ENCODE measurements at places on chromosomes 5 and 9.

GRCh38 chr5:78758169-78758839 is 109.7 kb upstream of the LHFPL2 start:
- H3K4me1 ChIP-seq, result peaks cover 19% of the 10 kb centered on the region
- H3K27ac ChIP-seq, result no peak overlapping the region
- H3K27me3 ChIP-seq, result peaks cover 16% of the 10 kb centered on the region
- H3K36me3 ChIP-seq, result no peaks in the 10 kb centered on the region

DNA sequence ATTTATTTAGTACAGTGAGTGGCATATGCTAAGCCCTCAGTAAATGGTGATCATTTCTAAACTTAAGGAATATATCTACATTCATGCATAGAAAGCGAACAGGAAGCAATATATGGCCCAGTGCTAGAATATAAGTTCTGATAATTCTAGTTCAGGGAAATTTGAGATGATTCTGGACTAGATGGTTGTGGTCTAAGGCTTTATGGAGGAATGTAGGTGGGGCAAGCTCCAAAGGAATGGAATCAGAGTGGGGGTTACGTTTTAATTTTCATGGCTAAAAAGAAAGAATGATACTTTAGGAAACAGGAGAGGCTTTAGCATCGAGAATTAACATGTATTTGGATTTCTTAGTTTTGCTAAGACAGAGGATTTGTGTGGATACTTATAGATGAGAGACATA is 56.1 kb downstream of the MTREX start:
- H3K4me1 ChIP-seq, result peaks cover 23% of the 10 kb centered on the region
- H3K36me3 ChIP-seq, result peaks cover 23% of the 10 kb centered on the region
- peak overlapping the region; percentile 42 for H3K4me3 ChIP-seq
- peak overlapping the region; percentile 32 for H3K27ac ChIP-seq

DNA sequence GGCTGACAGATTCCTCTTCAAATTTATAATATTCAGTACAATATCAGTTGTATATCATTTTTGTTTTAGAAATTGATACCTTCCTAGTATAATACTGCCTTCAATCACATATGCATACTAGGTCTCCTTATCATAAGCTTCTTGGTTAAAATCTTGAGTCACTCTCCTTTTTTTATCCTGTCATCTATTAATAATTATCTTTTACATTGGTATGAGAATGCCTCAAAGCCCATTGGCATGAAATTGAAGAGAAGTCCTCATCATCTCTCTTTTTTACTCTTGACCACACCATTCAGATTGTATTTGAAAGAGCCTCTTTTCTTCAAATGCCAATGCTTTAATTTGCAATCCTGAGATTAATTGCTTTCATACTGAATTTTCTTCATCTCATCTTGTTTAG is 810.3 kb downstream of the BRINP1 start:
- no peak overlapping the region for H3K4me3 ChIP-seq
- DNase-seq, result no peak
- H3K27ac ChIP-seq, result no peak overlapping the region
- no peaks in the 10 kb centered on the region for H3K27me3 ChIP-seq
- no peaks in the 10 kb centered on the region for H3K36me3 ChIP-seq
- no peaks in the 10 kb centered on the region for H3K4me1 ChIP-seq

- DNase-seq, result no peak
- H3K36me3 ChIP-seq, result peaks cover 26% of the 10 kb centered on the region
- no peaks in the 10 kb centered on the region for H3K27me3 ChIP-seq
- peaks cover 60% of the 10 kb centered on the region for H3K4me1 ChIP-seq
- peak overlapping the region; percentile 58 for H3K4me3 ChIP-seq
These were observed 8.9 kb downstream of the B4GALT1 start for GRCh38 chr9:33157960-33158842.

- H3K36me3 ChIP-seq, result no peaks in the 10 kb centered on the region
- DNase-seq, result no peak
- H3K4me1 ChIP-seq, result no peaks in the 10 kb centered on the region
- no peak overlapping the region for H3K4me3 ChIP-seq
These were observed 97.0 kb upstream of the TARS1 start for GRCh38 chr5:33343676-33344327.

GRCh38 chr5:145811834-145812625 is 23.1 kb downstream of the PRELID2 start:
- no peak overlapping the region for H3K27ac ChIP-seq
- H3K27me3 ChIP-seq, result no peaks in the 10 kb centered on the region
- no peaks in the 10 kb centered on the region for H3K36me3 ChIP-seq
- no peaks in the 10 kb centered on the region for H3K4me1 ChIP-seq
- H3K4me3 ChIP-seq, result no peak overlapping the region

DNA sequence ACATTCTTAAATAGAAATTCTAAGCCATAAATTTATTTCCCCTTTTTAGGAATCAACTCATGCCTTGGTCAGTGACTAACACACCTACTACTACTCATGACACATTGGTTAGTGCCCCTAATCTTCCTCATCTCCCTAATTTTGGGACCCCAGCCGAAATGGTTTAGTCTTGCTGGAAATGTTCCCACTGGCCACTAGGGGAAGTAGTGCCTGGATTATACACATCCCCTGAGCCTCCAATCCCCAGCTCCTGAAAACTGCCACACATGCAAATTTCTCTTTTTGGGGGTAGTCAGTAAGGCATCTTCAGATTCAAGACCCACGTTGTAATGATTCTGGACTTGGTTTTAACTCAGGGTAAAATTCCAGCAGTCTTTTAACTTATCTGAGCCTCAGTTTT is 79.8 kb downstream of the HSD17B3 start:
- H3K4me1 ChIP-seq, result no peaks in the 10 kb centered on the region
- no peaks in the 10 kb centered on the region for H3K27me3 ChIP-seq
- H3K4me3 ChIP-seq, result no peak overlapping the region
- H3K36me3 ChIP-seq, result no peaks in the 10 kb centered on the region
- no peak overlapping the region for H3K27ac ChIP-seq

DNA sequence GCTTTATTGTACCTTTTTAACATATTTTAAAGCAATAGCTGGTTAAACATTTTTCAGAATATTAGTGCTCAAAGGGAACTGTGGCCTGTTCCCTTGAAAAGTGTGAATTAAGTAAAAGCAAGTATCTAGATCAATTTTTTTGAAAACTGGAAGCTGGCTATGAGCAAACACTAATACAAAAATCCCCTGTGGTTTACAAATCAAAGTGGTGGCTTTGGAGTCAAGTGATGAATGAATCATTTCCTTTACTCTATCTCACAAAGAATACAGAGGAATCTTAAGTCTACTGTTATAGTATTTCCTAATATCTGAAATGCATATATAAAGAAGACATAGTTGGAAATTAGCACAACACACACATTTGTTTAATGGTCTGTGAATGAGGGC is 212.4 kb upstream of the C9orf72 start:
- H3K27me3 ChIP-seq, result no peaks in the 10 kb centered on the region
- H3K27ac ChIP-seq, result peak overlapping the region; percentile 11
- H3K4me1 ChIP-seq, result peaks cover 18% of the 10 kb centered on the region
- H3K36me3 ChIP-seq, result no peaks in the 10 kb centered on the region

GRCh38 chr5:180688330-180689070 is 39.1 kb upstream of the FLT4 start:
- peaks cover 10% of the 10 kb centered on the region for H3K4me1 ChIP-seq
- no peak for DNase-seq
- no peaks in the 10 kb centered on the region for H3K36me3 ChIP-seq
- peaks cover 86% of the 10 kb centered on the region for H3K27me3 ChIP-seq
- no peak overlapping the region for H3K27ac ChIP-seq

DNA sequence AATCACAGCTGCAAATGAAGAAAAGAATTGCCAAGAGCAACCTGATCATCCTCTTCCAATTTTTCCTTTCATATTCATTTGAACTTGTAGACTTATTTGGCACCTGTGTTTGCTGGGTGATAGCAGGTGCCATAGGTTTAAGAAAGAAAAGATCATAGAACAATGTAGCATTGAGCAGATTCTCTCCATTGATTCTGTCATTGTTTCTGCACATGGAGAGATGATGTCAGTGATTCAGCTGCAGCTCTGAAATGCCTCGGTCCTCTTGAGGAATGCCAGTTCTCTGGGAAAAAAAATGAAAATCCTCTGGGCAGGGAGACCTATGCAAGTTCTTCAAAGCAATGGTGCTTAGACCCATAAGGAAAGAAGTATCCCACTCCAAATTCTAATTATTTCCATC is 418.1 kb upstream of the KLF4 start:
- no peaks in the 10 kb centered on the region for H3K36me3 ChIP-seq
- no peaks in the 10 kb centered on the region for H3K27me3 ChIP-seq
- no peak overlapping the region for H3K27ac ChIP-seq
- no peaks in the 10 kb centered on the region for H3K4me1 ChIP-seq
- H3K4me3 ChIP-seq, result no peak overlapping the region
- no peak for DNase-seq

DNA sequence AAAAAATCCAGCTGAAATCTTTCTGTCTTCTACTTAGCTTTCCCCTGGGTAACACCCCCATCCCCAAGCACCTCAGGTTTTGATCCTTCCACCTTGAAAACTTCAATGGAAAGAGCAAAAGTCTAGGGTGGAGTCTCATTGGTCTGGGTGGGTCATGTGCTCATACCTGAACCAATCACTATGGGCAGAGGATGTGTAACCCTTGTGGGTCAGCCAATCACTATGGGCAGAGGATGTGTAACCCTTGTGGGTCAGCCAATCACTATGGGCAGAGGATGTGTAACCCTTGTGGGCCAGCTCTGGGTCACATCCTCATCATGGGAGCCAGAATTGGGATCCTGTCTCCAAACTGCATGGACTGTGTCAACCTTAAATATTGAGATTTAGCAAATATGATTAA is 18.5 kb downstream of the NAIF1 start:
- peaks cover 21% of the 10 kb centered on the region for H3K36me3 ChIP-seq
- no peak overlapping the region for H3K4me3 ChIP-seq
- no peaks in the 10 kb centered on the region for H3K27me3 ChIP-seq
- no peak overlapping the region for H3K27ac ChIP-seq
- DNase-seq, result no peak
- H3K4me1 ChIP-seq, result peaks cover 14% of the 10 kb centered on the region

DNA sequence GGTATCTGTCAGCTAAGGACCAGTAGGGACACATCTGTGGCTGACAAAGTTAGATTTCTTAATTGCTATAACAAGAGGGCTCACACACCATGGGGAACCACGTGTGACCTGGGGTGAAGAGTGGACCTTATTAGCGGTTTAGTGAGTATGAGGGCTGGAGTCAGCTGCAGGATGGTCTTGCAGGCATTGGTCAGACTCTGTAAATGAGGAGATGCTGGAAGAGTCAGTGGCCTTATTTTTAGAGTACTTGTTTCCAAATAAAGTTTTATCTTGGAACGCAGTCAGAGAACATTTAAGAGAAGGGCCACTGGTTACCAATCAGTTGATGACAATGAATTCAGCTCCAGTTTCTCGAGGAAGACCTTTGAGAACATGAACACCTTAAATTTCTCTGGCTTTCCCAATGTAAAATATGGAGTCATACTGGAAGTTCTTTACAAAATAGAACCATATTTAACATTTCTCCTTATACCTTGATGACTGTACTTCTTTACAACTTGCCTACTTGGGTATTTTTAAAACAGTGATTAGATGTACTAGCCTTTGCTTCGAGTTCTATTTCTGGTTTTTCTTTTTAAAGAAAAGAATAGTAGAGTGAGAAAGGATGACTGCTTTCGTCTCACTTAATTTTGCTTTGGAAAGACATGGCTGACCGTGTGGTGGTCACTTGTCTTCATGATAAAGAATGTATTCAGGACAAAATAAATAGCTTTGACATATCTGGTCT is 185.9 kb upstream of the S1PR3 start:
- H3K27ac ChIP-seq, result no peak overlapping the region
- no peak overlapping the region for H3K4me3 ChIP-seq

GRCh38 chr9:79880626-79881025 is 308.9 kb downstream of the TLE4 start:
- H3K27ac ChIP-seq, result no peak overlapping the region
- H3K4me3 ChIP-seq, result no peak overlapping the region
- no peaks in the 10 kb centered on the region for H3K4me1 ChIP-seq
- H3K27me3 ChIP-seq, result peaks cover 12% of the 10 kb centered on the region

DNA sequence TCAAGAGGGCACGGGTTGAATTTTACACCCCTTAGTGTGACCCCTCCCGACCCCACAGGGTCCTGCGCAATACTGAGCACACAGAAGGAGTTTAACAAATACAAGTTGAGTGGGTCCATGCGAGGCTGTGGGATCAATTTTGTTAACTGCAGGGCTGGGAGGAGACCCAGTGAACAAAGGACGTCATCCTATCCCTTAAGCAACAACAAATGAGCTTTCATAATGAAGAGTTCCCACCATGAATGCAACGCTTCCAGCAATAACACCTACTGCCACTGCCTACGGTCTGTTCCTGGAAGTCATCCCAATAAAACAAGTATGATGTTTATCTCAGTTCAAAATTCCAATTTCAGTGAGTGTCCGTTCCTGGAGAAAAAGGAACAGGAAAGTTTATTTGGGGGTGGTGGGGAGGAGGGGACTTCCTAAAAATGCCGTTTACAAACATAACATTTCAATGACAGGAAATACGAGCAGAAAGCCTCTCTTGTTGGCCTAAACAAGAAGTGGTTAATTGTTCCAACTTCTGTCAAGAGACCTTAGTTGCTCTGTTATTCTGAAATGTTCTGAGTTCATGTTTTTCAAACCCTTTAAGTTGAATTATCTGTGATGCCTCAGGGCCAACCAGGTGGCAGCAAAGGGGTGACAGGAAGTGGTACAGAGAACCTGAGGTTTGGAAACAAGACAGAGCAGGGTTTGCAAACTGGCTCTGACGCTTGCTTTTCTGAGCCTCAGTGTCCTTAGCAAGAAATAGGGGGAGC is 65.8 kb upstream of the PLPP6 start:
- H3K4me1 ChIP-seq, result no peaks in the 10 kb centered on the region
- H3K36me3 ChIP-seq, result no peaks in the 10 kb centered on the region
- no peaks in the 10 kb centered on the region for H3K27me3 ChIP-seq
- H3K4me3 ChIP-seq, result no peak overlapping the region
- H3K27ac ChIP-seq, result no peak overlapping the region

- no peaks in the 10 kb centered on the region for H3K4me1 ChIP-seq
- no peak overlapping the region for H3K27ac ChIP-seq
- no peak for DNase-seq
These were observed 62.7 kb upstream of the MEGF10 start for GRCh38 chr5:127227881-127228280.

- no peak for DNase-seq
- H3K27ac ChIP-seq, result no peak overlapping the region
- H3K36me3 ChIP-seq, result no peaks in the 10 kb centered on the region
- H3K27me3 ChIP-seq, result no peaks in the 10 kb centered on the region
- no peaks in the 10 kb centered on the region for H3K4me1 ChIP-seq
These were observed 1668.0 kb upstream of the C9orf72 start for GRCh38 chr9:29241320-29241719.

Data from Calu3 (cell line).